ENCODE measurements at places on chromosomes 11 and 22. TPM values are rescaled to one million over a fixed set of nuclear protein-coding genes. Genes with fewer than 3 reads are reported as not detected.
A peak's percentile ranks its signal among the peaks of the same experiment; 100 is the strongest.

- no peak for DNase-seq
- peaks cover 14% of the 10 kb centered on the region for H3K4me1 ChIP-seq
- H3K36me3 ChIP-seq = peaks cover 74% of the 10 kb centered on the region
These were observed 47.7 kb upstream of the PPP6R3 start for GRCh38 chr11:68412593-68413475.

The MPEG1 gene
- total RNA-seq = 55.0 TPM

DNA sequence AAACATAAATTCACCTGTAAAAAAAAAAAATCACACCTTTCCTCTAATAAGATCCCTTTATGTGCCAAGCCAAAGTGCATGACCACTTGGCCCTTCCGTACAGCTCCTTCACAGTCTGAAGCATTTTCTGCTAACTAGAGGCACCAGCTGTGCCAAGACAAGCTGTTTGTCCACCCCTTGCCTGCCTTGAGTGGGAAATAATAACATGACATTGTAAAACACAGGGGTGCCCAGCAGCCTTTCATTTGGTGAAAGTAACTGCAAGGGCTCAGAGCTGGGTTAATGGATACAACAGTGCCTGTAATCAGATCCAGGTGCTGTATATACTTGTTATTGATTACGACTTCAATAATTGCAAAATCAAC lies 59.2 kb downstream of the DDIAS start:
- H3K36me3 ChIP-seq = no peaks in the 10 kb centered on the region
- H3K27me3 ChIP-seq = no peaks in the 10 kb centered on the region
- H3K27ac ChIP-seq = peak overlapping the region; percentile 85
- no peak for DNase-seq

DNA sequence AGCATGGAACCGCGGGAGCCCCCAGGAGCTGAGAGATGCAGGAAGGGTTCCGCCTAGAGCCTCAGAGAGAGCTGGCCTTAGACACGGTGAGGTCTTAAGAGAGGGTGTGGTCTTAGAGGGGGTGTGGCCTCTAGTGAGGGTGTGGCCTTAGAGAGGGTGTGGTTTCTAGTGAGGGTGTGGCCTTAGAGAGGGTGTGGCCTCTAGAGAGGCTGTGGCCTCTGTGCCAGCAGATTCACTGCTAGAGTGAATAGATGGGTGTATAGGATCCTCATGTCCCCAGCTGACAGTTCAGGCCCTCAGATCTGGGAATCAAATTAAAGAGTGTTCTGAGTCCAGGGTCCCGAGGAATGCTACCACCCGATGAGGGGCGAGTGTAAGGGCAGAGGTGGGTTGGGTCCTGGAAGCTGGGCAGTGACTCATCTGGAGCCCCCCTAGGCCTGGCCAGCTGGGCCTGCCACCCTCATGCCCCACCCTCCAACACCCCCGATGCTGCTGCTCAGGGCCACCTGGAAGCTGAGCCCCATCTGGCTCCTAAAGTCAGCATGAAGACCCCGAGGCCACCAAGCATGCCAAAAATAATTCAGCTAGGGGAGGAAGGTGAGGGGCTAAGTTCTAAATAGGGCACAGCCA lies 49.5 kb downstream of the IGF2 start:
- no peak for DNase-seq
- H3K36me3 ChIP-seq = no peaks in the 10 kb centered on the region
- no peaks in the 10 kb centered on the region for H3K4me1 ChIP-seq
- no peaks in the 10 kb centered on the region for H3K27me3 ChIP-seq
- H3K4me3 ChIP-seq = no peak overlapping the region
- H3K27ac ChIP-seq = no peak overlapping the region

- peak; percentile 90 for DNase-seq
- H3K36me3 ChIP-seq = peaks cover 34% of the 10 kb centered on the region
- peak within 1 kb of the TSS; percentile 83 for H3K27ac ChIP-seq
- H3K4me3 ChIP-seq = peak within 1 kb of the TSS; percentile 90
- H3K4me1 ChIP-seq = peaks cover 60% of the 10 kb centered on the region
These were observed at the start of gene RAC2 for GRCh38 chr22:37244114-37244921. TSS of gene RAC2 (minus strand) at chr22:37244269. CDS start at chr22:37244148, 121 bp downstream.

GRCh38 chr22:37491559-37492427 lies 5.6 kb upstream of the MFNG start:
- no peak for DNase-seq
- peaks cover 9% of the 10 kb centered on the region for H3K4me1 ChIP-seq
- H3K4me3 ChIP-seq = no peak overlapping the region
- H3K27me3 ChIP-seq = no peaks in the 10 kb centered on the region
- H3K36me3 ChIP-seq = no peaks in the 10 kb centered on the region
- no peak overlapping the region for H3K27ac ChIP-seq

DNA sequence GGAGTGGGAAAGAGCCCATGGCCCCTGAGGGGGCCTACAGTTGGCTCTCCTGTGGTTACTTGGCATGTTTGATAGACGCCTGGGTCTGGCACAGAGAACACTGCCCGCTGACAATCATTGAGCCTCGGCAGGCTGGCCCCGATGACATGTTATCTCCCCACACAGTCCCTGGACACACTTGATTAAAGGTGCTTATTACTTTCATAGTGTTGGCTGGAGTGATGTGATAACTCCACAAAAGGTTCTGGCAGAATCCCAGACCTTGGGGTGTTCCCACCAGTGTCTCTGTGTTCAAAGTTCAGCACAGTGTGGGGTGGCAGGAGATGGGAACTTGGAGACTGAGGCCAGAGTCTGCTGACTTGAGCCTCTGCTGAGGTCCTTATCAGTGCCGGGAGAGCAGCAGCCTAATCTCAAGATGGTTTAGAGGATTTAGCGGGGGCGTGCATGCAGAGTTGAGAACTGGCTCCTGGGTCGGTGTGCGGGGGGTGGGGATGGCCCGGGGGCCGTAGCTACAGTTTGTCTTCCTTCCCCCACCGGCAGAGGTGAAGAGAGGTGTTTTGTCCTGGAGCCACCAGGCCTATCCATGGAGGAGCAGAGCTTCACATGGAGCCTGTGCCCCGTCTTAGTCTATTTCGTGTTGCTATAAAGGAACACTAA lies 22.5 kb downstream of the PARVB start:
- peak overlapping the region; percentile 21 for H3K27ac ChIP-seq
- no peak for DNase-seq
- no peak overlapping the region for H3K4me3 ChIP-seq
- H3K36me3 ChIP-seq = no peaks in the 10 kb centered on the region
- H3K27me3 ChIP-seq = no peaks in the 10 kb centered on the region
- peaks cover 79% of the 10 kb centered on the region for H3K4me1 ChIP-seq

GRCh38 chr11:84819537-84819936 lies 807.6 kb downstream of the DLG2 start:
- H3K27me3 ChIP-seq = no peaks in the 10 kb centered on the region
- H3K27ac ChIP-seq = no peak overlapping the region
- no peaks in the 10 kb centered on the region for H3K36me3 ChIP-seq
- H3K4me3 ChIP-seq = no peak overlapping the region
- DNase-seq = no peak

DNA sequence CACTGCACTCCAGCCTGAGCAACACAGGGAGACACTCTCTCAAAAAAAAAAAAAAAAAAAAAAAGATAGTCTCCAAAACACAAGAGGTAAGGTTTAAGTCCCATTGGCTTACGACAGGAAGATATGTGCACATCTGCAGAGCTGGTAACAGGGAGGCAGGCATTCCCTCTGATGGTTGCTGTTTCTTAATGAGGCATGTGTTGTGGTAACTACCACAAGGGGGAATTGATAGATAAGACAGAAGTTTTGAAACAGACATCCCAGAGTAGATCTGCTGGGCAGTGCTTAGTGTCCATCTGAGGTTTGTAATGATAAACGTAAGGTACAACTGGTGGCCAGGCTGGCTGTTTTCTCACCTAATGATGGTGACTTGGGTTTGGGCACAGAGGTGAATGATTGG lies 4.7 kb downstream of the EIF1AD start:
- H3K27me3 ChIP-seq = no peaks in the 10 kb centered on the region
- no peak overlapping the region for H3K4me3 ChIP-seq
- peaks cover 13% of the 10 kb centered on the region for H3K4me1 ChIP-seq
- peaks cover 43% of the 10 kb centered on the region for H3K36me3 ChIP-seq

GRCh38 chr11:19537803-19538453 lies 174.7 kb upstream of the NAV2 start:
- H3K36me3 ChIP-seq = no peaks in the 10 kb centered on the region
- no peaks in the 10 kb centered on the region for H3K27me3 ChIP-seq
- H3K4me3 ChIP-seq = no peak overlapping the region
- no peak for DNase-seq

DNA sequence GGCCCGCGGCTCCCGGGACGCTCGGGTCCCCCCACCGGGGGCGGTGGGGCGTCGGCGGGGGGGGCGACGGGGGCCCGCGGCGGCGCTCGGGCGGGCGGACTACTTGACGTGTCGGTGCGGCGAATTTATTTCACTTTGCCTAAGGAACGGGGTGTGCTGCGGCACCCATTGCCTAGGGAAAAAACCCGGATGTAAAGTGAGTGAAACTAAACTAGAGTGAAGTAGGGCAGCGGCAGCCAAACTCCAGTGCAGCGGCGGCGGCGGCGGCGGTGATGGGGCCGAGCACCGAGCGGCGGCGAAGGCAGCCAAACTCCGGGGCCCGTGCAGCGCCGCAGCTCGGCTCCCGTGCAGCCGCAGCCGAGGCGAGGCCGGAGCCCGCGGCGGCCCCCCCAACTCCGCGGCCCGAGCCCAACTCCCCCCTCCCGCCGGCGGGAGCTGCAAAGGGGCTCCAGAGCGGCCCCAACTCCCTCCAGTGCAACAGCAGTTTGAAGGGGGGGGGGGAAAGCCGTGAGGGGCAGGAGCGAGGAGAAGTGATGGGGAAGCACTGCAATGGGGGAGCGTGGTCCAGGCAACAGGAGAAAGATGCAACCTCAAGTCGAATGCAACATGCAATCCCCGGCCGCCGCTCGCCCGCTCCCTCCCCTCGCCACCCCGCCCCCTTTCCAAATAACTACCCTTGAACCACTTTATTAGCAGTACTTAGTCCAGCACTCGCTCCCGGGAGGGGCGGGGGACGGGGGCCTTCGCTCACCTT lies 647 bp upstream of the PHF21A start:
- DNase-seq = peak; percentile 76
- peaks cover 13% of the 10 kb centered on the region for H3K4me1 ChIP-seq
- H3K36me3 ChIP-seq = no peaks in the 10 kb centered on the region
- no peaks in the 10 kb centered on the region for H3K27me3 ChIP-seq
- peak overlapping the region; percentile 67 for H3K4me3 ChIP-seq

The RAG2 gene
- 195 TPM for total RNA-seq

The IL18 gene
- total RNA-seq = 7.3 TPM

DNA sequence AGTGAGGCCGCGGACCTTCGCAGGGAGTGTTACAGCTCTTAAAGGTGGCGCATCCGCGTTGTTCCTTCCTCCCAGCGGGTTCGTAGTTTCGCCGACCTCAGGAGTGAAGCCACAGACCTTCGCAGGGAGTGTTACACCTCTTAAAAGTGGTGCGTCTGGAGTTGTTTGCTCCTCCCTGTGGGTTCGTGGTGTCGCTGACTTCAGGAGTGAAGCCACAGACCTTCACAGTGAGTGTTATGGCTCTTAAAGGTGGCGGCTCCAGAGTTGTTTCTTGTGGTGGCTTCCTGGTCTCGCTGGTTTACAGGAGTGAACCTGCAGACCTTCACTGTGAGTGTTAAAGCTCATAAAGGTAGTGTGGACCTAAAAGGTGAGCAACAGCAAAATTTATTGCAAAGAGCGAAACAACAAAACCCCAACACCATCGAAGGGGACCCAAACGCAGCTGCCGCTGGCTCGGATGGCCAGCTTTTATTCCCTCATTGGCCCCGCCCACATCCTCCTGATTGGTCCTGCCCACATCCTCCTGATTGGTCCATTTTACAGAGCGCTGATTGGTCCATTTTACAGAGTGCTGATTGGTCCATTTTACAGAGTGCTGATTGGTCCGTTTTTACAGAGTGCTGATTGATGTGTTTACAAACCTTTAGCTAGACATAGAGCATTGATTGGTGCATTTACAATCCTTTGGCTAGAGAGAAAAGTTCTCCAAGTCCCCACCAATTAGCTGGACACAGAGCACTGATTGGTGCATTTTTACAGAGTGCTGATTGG lies 1.2 kb upstream of the TMEM45B start:
- no peak for DNase-seq
- H3K4me3 ChIP-seq = no peak overlapping the region
- H3K4me1 ChIP-seq = no peaks in the 10 kb centered on the region
- H3K27me3 ChIP-seq = peaks cover 15% of the 10 kb centered on the region

The E2F8 gene
- 5.5 TPM for total RNA-seq

Data from thymus (tissue), 14 donors.